Skin of body (tissue), 3 donors: ENCODE measurements at places on chromosomes 16 and 17. TPM values are rescaled to one million over a fixed set of nuclear protein-coding genes. Genes with fewer than 3 reads are reported as not detected.

DNA sequence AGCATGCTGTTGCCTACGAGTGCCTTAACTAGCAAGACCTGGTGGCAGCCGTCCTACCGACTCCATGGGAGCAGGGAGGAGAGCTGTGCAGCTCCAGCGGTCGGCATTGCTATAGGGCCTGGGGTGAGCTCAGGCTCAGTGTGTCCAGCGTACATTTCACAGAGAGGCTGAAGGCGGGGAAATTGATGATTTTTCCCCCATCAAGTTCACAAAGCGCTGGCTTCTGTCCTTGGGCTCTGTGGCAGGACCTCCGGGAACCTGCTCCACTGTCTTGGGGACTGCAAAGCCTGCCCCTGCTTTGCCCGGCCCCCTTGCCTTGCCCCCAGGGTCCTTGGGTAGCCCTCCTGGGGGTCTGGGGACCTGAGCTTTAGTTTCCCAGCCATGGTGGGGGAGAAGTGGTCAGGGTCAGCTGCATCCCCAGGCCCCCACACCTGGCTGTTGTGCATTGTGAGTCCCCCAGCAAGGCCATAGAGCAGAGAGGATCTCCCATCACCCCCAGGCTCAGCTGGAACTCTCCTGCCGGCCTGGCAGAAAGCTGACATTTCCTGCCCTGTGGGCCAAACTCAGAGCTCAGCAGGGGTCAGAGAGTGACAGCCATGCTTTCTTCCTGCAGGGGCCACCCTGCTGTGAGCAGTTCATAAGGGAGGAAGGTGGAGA, 3.9 kb upstream of the KCNJ18 start:
- no peak for DNase-seq

DNA sequence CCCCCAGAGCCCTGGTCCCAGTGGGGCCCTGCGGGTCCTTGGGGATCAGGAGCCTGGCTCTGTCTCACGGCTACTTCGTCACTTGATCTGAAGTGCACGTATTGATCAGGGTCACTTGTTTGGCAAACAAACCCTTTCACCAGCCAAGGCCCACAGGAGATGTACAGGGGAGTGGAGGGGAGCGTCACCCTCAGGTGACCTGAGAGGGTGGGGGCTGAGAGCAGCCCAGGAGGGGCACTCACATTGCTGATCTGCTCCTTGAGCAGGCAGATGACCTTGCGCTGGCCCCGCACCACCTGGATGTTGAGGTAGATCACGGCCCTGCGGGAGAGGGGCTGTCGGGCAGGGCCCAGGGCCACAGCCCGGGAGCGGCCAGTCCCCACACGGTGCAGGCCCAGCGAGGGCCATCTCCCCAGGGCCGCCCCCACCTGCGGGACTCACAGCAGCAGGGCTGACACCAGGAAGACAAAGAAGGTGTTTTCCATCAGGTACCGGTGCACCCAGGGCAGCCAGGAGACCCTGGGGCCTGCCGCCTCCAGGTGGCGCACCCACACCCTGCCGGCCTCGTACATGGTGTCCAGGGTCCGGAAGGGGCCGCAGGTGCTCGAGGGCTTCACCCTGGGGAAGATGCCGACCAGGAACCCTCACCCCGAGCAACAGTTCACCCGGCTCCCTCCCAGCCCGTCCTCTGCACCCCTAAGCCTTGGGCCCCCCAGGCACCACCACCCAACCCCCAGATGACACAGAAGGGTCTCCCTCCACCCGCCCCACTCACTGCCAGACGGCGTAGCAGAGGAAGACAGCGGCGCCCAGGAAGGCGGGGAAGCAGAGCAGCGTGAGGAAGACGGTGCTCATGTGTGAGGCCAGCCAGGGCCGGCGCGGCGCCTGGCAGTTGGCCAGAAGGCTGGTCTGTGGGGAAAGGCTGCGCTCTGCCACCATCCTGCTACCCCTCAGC, 11.3 kb downstream of the TMC6 start:
- DNase-seq: no peak

DNA sequence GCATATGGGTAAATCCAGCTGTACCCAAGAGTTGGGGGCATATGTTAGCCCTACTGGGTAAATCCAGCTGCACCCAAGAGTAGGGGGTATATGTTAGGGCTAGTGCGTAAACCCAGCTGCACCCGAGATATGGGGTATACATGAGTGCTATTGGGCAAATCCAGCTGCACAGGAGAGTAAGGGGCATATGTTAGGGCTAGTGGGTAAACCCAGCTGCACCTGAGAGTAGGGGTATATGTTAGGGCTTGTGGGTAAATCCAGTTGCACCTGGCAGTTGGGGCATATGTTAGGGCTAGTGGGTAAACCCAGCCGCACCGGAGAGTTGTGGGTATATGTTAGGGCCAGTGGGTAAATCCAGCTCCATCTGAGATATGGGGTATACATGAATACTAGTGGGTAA, 80.9 kb downstream of the WWOX start:
- no peak for DNase-seq

- peak; percentile 91 for DNase-seq
Measured at GRCh38 chr17:77677211-77677610, 281.3 kb upstream of the TNRC6C start.

DNA sequence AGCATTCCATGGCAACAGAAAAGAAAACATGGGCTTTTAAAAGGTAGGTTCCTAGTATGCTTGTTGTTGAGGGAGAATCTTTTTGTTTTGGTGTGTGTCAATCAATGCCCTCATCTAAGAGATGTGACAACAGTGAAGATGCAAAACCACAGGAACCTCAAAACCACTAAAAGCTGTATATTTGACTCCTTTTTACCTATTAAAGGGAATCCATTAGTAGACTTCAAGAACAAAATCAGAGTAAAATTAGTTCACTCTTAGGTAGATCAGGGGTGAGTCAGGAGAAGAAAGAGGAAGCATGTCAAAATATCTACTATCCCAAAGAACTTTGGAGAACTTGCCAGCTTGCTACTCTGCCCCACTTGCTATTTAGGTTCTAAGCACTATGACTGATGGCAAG, 89.1 kb downstream of the CDK5R1 start:
- no peak for DNase-seq

- DNase-seq: no peak
Measured at GRCh38 chr16:4240624-4241023, 1.3 kb downstream of the SRL start.

- DNase-seq: no peak
Measured at GRCh38 chr16:58461056-58461455, 38.9 kb upstream of the NDRG4 start.

GRCh38 chr16:85036236-85037049, 8.8 kb downstream of the KIAA0513 start:
- DNase-seq: no peak

DNA sequence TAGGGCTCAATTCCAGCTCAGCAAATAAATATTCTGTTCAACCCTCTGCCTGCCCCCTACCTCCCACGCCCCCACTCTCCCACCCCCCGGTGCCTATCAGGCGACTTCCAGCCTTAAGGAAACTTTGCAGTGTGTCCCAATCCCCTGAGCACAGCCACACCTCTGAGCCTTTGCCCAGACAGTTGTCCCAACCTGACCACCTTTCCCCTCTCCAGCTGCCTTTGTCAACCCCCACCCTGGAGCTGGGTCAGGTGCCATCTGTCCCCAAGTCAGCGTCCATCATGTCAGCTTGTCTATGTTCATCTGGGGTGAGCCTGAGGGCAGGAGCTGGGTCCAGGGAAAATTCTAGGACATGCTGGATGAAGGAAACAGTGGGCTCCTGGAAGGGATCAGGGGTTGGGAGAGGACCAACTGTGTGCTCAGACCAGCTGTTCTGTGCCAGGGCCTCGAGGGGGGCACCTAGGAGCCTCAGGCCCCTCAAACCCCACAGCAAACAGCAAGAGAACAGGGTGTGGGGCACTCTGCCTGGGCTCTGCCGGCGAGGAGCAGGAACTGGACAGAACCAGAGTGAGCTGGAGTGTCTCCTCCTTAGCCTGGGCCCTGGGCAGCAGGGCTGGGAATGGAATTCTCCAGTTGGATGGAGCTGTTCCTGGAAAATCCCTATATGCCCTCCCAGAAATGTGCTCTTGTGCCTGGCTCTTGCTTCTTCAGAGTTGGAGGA, 17.8 kb downstream of the CDH16 start:
- DNase-seq: no peak

- peak; percentile 29 for DNase-seq
Measured at GRCh38 chr17:76816590-76817135, 51.5 kb upstream of the MGAT5B start.

AOC3 gene
- total RNA-seq: 38.1 TPM

GUCY2D gene
- total RNA-seq: 0.39 TPM

MT4 gene
- 76.2 TPM for total RNA-seq

SLC47A1 gene
- 0.59 TPM for total RNA-seq

RGS11 gene
- 2.4 TPM for total RNA-seq

UTS2R gene
- 0.20 TPM for total RNA-seq
